ENCODE measurements at places on chromosomes 5 and 9.

DNA sequence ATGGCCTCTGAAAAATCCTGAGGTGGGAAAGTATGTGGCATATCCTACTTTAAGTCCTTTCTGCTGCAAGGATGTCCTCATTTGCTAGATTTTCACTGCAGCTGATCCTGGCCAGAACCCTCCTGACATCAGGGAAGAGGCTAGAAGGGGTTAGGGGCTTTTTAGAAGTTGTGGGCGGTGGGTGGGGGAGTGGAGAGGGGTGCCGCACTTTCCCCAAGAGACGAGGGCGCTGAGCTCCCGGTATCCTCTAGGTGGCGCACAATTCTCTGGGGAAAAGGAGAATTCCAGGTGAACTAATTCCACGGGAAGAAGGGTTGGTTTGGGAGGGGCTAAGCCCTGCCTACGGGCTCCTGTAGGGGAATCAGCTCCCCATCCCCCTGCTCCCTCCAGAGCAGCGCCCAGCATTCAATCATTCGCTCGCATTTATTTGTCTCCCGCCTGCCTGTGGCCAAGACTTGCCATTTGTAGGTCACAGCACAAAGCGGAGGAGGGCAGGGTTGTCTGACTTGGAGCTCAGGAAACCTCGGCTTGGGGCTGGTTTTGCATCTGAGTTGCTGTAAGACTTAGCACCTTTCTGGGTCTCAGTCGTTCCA is 42.9 kb upstream of the HAND1 start:
- peak; percentile 11 for DNase-seq

- DNase-seq: no peak
These were observed 105.7 kb upstream of the KLF9 start for GRCh38 chr9:70519912-70520724.

DNA sequence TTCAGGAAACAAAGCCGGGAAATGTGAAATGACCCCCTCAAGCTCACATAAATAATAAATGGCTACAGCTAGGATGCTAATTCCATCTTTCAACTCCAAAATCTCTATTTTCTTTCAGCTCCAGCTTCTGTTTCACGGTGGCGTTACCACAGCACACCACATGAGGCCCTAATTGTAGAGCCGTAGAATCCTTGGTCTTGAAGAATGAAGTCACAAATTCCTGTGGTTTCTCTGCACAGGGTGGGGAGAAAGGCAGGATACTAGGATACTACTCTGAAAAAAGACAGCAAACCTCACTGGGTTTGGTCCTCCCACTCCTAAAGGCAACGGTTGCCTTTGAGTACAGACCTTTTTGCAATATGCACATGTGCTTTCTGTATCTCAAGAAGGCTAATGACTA is 13.9 kb upstream of the RARS1 start:
- no peak for DNase-seq

- no peak for DNase-seq
These were observed 31.1 kb downstream of the PCSK5 start for GRCh38 chr9:75921391-75922127.

DNA sequence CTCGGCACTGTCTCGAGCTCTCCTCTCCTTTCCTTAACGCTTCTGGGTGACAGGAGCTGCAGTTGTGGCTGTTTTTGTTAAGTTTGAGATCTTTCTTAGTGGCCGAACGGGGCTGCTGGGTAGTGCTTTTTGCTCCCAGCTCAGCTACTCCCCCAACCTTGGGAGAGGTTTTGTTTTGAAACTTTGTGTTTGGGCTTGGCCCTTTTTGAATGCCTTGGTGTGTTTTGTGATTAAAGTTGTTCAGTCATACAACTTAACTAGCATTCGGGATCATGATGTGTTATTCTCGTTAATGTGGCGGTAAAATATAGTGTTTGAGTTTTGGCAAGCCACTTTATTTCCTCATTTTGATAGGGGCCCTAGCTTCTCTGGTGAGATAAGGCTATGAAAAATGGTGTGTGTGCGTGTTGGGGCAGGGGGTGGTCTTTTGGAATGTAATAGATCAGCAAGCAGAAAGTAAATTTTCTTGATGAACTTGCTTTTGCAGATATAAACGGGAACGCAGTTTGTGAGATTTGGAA is 1.1 kb downstream of the KDM3B start:
- DNase-seq: peak; percentile 11

- DNase-seq: no peak
These were observed 45.7 kb upstream of the GHR start for GRCh38 chr5:42377496-42377895.

- no peak for DNase-seq
These were observed 18.2 kb downstream of the TTC23L start for GRCh38 chr5:34857161-34857560.

GRCh38 chr9:4592886-4593285 is 69.2 kb upstream of the PLPP6 start:
- DNase-seq: no peak

GRCh38 chr5:150376799-150377771 is 19.6 kb downstream of the TCOF1 start:
- DNase-seq: no peak

DNA sequence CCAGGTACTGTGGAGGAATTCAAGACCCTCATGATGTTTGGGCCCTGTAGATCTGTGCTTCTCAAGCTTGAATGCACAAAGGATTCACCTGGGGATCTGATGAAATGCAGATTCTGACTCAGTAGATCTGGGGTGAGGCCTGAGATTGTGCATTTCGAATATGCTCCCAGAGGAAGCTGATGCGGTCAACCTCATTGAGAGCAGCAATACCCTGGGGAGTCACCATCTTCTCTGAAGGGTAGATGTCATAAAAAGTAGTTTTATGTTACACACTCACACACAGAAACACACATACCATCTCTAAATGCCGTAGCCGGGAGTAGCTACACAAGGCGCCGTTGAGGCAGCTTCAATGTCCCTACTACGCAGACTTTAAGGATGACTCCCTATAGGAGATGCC is 55.8 kb upstream of the CPEB4 start:
- DNase-seq: no peak

- DNase-seq: peak; percentile 31
These were observed 92.4 kb downstream of the ARL15 start for GRCh38 chr5:54217826-54218503.

DNA sequence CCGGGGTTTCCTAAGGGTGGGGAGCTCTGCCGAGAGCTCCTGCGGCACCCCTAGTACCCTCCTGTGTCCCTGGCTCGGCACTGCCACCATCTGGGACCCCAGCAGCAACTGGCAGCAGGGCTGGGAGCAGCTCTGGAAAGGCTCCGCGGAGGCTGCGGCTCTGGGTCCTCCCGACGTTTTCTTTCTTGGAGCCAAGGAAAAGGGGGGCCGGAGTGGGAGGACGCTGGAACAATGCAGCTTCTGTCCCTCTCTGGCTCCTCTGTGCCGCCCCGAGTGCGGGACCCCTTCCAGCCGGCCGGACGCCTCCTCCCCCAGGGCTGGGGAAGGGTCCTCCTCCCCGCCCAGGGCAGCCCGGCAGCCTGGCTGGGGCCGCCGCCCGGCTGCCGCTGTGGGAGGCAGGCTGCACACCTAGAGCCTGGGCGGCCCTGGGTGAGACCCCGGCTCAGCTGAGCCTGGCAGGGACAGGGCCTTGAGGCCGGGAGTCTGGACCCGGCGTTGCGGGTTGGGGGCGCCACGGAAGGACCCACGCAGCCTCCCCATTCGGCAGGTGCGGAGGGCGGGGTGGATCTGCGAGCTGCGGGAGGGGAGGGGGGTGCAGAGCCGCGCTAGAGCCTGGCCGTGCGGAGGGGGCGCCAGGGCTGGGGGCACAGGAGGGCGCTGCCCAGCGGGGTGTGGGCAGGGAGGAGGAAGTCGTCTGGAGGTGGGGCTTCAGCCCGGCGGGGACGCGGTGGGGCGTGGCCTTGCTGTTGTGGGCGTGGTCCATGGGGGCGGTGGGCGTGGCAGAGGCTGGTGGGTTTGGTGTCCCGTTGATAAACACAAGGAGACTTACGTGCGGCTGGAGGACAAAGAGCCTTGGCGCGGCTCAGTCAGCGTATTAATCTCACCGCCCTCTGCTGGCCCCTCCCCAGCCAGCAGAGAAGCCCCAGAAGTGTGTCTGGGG is 15.1 kb downstream of the GPSM1 start:
- DNase-seq: peak; percentile 75

DNA sequence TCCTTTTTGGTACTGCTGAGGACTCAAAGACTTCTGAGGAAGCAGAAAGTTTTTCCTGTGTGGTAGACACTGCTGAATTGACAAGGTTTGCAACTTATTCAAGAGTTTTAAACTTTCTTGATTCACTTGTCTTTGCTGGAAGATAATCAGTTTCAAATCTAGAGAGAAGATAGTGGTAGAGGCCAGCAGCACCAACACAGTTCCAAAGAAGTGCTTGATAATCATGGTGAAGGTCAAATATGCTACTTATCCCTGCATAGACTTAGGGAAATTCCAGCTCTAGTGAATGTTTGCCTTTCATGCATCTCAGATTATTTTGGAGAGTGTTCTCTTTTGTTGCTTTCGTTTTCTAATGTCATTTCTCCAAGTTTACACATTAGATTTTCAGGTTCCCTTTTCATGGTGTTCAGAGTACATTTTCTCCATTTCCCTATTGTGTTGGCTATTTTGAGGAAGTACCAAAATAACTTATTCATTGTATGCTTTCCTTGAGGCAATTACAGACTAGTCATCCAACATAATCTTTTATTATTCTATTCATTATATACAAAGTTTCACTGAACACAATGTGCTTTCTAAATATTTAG is 550 bp downstream of the IFNE start:
- DNase-seq: peak; percentile 71

GRCh38 chr9:115978091-115978490 is 175.5 kb upstream of the PAPPA start:
- DNase-seq: no peak

DNA sequence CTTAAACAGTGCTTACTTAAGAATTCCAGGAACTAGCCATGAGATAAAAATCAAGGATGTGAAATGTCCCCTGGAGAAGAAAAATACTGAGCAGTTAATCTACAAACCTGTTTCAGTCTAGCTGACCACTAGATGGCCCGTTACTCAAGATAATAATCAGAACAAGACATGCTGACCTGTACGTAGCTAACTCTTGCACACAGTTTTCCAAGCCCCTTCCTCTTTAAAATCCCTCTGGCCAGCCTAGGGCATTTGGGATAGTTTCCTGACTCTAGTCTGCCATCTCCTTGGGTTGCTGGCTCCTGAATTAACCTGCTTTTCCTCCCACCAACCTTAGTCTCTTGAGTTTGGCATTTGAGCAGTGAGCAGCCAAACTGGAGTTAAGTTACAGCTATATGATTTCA is 59.2 kb upstream of the TRAF1 start:
- DNase-seq: peak; percentile 16

DNA sequence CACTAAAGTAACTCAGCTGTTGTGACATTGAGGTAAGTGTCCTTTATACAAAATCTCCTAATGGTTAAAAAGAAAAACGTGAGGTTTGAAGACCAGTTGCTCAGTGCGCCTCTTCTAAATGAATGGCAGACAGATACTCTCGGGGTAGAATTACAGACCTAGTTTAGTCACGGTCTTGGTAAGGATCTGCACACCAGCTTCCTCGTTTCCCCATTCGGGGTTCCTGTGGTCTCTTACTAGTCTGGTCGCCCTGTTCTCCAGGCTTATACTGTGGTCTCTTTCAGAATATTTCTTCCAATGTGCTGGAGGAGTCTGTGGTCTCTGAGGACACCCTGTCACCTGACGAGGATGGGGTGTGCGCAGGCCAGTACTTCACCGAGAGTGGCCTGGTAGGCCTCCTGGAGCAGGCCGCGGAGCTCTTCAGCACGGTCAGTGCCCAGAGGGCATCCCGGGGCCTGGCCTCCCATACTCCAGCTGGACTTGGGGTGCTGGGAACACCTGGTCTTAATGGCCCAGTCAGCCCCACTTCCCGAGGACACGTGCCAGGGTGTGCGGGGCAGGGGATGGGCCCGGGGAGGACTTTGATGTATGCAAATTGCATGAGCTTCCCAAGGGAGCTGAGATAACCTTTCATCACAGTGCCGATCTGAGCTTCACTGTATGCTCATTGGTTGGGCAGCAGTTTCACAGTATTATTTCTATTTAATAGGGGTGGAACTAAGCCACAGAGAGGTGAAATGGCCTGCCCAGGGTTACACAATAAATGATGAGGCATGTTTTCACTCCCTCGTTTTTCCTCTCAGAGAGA is 224.5 kb downstream of the DOCK8 start:
- DNase-seq: no peak

DNA sequence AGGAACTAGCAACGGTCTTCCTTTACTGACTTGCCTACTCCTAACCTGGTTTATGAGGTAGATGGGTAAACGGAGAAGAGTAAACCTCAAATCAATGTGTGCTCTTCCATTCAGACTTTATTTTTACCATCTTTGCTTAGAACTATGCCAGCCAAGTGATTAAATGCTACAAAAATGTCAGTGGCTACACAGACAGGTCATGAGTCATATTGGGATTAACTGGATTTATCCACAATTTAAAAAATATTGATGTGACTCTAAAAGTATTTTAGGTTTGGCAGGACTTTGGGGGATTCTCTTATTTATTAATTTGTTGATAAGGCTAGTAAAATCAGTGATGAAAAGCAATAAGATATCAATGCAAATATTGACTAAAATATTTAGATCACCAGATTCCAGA is 275.0 kb downstream of the PLK2 start:
- DNase-seq: no peak

DNA sequence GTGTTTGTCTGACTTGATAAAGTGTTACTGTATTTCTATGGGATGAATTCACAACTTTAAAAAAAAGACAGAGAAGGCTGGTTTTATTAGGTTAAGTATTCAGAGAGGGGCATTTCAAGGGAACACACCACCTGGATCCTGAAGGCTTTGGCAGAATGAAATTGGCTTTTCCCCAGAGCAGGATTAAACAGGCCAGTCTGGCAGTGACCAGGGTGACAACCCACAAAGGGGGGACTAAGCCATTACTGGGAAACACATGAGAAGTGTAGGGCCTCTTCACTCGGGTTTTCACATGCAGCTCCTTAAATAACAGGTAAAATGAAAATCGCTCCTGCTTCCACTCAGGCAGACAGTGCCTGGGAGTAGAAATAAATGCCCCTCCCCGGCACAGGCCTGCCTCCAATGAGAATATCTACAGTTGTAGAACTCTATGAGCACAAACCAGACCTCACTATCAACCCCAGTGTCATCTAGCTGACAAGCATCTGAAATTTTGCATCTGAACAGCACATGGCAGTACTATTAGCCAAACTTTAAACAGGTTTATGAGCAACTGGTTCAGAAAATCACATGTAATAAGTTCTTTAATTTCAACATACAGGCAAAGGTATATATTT is 85.8 kb downstream of the LHFPL2 start:
- no peak for DNase-seq

- no peak for DNase-seq
These were observed 19.4 kb upstream of the RNF130 start for GRCh38 chr5:180090769-180091546.

- no peak for DNase-seq
These were observed 146.4 kb upstream of the FGF10 start for GRCh38 chr5:44535621-44536020.

DNA sequence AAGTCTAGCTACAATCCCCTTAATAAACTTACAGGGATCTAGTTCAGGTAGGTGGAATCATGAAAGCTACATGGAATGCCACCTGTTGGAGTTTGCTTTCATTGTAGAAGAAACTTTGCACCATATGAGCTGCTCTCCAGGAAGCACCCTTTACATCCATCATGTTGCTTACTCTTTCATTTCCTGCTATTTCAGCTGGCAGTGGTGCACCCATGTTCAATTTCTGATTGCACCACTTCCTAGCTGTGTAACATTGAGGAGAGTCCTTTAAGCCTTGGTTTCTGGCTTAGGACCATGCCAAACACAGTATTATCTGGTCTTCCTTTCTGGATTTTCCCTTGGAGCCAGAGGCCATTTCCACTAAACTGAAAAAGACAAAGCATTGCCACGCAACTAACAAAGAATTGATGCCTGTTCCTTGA is 123.3 kb upstream of the SLC12A2 start:
- no peak for DNase-seq
